Stimulated activated CD8-positive, alpha-beta memory T cell treated with anti-CD3 and anti-CD28 coated beads, Interleukin-7, amount 100 ng/mL, for 1 hour (primary cell): ENCODE measurements at places on chromosomes 12 and 14.

DNA sequence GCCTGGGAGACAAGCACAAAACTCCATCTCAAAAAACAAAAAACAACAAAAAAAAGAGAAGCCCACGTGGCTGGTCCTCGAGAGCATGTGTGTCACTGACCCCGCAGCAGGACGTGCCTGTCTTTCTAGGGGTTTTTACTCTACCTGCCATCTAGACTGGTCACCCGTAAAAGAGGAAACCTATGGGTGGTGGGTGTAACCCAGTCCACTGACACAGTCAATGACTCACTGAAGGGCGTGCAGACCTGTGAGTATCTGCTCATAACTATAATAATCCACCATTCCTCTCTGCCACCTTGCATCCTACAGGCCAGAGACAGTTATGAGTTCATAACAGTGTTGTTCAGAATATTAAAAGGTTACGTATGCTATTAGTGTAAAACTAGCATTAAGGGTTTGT, 4.6 kb downstream of the GOLGA3 start:
- no peak for DNase-seq

DNA sequence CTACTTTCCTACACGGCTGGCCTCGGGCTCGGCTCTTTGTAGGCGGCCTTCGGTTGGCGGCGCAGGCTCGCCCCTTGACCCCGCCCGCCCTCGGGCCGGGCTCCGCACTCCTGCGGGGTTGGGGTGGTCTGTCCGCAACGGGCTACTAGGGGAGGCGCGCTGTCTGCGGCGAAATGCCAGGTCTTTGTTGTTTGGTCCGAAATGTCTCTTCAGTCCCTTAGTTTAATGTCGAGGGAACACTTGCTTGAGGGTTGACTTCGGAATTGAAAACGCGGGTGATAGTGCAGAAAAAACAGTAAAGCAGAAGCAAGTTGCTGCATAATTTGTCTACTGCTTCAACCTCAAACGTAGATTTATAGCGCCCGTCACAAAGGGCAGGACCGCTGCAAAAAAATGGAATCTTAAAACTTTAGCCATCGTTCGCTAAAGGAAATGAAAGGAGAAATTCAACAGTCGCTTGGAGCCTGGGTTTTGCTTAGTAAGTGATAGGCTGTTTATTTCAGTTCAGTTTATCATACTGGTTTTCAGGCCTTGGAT, 390 bp downstream of the JKAMP start:
- no peak for DNase-seq

- no peak for DNase-seq
Measured at GRCh38 chr14:23936084-23936829, 17.3 kb upstream of the DHRS4 start.

GRCh38 chr12:52690351-52691075, 10.3 kb upstream of the KRT1 start:
- DNase-seq, result no peak

GRCh38 chr12:48454667-48455066, 17.7 kb upstream of the ANP32D start:
- DNase-seq, result no peak

- no peak for DNase-seq
Measured at GRCh38 chr14:74155287-74155686, 70.5 kb downstream of the LIN52 start.

DNA sequence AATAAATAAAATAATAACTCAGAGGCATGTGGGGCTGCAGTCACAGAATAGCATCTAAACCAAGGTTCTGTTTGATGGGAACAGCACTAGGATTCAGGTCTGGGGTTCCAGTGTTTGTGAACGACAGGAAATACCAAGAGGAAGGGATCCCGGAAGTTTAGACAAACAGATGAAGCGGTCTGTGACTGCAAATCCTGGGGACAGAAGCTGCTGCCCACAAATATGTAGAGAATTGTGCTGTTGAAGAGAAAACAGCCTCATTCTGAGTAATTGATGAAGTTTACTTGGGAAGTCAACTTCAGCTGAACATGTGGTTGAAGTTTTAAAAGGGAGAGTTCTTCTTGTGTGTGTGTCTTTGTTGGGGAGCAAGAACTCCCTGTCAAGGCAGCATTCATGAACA, 98.4 kb upstream of the TBX5 start:
- no peak for DNase-seq
